ENCODE measurements at places on chromosomes 7 and 10. TPM values are rescaled to one million over a fixed set of nuclear protein-coding genes. Genes with fewer than 3 reads are reported as not detected.

DNA sequence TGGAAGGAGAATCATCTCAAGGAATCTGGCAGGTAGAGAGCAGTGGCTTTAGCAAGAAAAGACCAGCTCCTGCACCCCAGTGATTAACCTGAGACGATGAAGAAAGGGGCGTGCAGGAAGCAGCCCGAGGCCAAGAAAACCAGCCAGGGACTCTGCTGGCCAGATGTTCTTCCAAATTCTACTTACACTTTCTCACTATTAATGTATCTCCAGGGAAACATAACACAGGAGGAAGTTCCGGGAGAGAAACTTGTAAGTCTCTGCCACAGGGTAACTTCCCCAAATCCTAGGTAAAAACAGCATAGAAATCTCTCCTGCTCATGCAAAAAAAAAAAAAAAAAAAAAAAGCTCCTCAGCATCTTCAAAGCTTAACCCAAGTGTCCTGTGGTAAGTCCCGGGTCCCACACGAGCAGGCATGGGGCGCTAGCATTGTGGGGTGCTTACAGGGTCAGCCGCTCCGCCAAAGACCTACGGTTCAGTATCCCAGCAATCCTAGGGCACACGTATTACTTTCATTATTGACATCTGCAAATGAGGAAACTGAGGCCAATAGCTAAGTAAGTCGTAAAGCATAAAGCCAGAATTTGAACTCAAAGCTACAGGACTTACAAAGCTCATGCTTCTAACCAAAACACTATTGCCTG lies 97.2 kb upstream of the GNA12 start:
- DNase-seq = no peak
- no peak overlapping the region for H3K27ac ChIP-seq
- H3K27me3 ChIP-seq = no peaks in the 10 kb centered on the region
- no peaks in the 10 kb centered on the region for H3K4me1 ChIP-seq

- no peak for DNase-seq
- peaks cover 3% of the 10 kb centered on the region for H3K4me1 ChIP-seq
- H3K27ac ChIP-seq = peak overlapping the region; percentile 69
- no peaks in the 10 kb centered on the region for H3K27me3 ChIP-seq
- no peaks in the 10 kb centered on the region for H3K36me3 ChIP-seq
- H3K4me3 ChIP-seq = peak overlapping the region; percentile 85
Observed at GRCh38 chr10:75111907-75112679, 637 bp downstream of the SAMD8 start.

GRCh38 chr10:86747796-86748581 lies 8.4 kb upstream of the BMPR1A start:
- H3K27ac ChIP-seq = no peak overlapping the region
- DNase-seq = no peak
- H3K4me3 ChIP-seq = no peak overlapping the region
- H3K27me3 ChIP-seq = no peaks in the 10 kb centered on the region
- no peaks in the 10 kb centered on the region for H3K36me3 ChIP-seq
- H3K4me1 ChIP-seq = peaks cover 6% of the 10 kb centered on the region

DNA sequence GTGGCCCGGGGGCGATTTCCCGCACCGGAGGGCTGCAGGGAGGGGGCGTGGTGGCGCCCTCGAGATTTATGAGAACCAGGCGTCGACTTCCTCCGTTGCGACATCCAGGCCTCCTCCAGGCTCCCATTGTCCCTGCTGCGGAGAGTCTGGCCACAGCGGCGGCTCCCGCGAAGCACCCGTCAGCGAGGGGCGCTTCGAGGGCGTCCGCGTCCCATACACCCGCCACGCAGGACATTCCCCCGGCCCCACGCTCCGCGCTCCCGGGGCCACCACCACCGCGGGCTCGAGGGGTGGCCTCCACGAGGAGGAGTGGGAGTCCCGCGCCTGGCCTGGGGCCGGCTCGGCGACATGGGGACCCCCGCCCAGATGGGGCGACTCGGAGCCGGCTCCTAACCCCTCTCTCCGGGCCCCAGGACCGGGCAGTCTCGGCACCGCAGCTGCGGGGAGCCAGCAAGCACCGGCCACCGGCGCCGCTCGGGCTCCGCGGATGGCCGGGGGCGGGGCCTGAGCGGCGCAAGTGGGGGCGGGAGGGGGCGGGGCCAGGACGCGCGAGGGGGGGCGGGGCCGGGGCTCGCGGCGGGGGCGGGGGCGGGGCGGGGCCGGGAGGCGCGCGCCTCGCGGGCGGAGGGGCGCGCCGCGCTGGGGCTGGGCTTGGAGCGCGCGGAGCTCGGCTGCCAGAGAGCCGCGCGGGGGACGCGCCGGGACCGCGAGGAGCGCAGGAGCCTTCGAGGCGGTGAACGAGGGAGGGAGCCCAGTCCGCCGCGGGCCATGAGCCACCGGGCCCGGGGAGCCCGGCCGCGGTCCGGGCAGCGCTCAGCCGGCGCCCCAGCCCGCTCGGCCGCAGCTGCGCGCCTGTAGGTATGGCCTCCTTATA lies at the start of gene SH2B2:
SH2B2 (plus strand) TSS at position 632 of the 874 bp plus-strand sequence. CDS start 13,683 bp downstream, outside the sequence.
- DNase-seq = no peak
- peaks cover 3% of the 10 kb centered on the region for H3K27me3 ChIP-seq
- H3K27ac ChIP-seq = no peak within 1 kb of the TSS
- peak within 1 kb of the TSS; percentile 90 for H3K4me3 ChIP-seq
- H3K36me3 ChIP-seq = no peaks in the 10 kb centered on the region

DNA sequence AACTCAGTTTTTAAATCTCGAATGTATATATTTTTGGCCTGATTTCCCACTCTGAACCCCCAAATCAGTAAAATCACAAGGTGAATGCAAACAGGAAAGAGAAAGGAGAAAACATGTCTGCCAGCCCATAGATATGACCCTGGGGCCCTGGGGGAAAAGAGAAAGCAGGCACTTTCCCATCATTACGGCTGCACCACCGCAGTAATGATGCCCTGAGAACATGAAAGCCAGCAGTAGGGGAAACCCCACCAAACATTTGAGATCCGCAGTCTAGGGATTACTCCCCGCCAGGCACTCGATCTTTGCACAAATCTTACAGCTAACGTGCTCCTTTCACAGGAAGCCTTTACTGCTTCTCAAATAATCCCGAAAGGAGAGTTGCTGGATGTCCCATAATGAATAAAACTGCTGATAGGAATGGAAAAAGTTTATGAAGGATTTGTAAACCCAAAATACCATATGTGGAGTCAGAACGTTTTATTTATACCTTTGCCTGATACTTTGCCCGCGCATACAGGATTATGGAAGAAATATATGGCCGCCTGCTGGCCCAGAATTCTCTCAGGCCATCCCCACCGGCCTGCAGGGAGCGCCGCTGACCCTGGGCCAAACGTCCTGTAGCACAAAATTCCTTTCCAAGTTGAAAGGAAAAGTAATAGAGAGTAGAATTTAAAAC lies 180.0 kb upstream of the INHBA start:
- no peak overlapping the region for H3K4me3 ChIP-seq
- no peaks in the 10 kb centered on the region for H3K36me3 ChIP-seq
- no peaks in the 10 kb centered on the region for H3K4me1 ChIP-seq
- no peak overlapping the region for H3K27ac ChIP-seq
- no peak for DNase-seq
- no peaks in the 10 kb centered on the region for H3K27me3 ChIP-seq

- H3K36me3 ChIP-seq = no peaks in the 10 kb centered on the region
- no peaks in the 10 kb centered on the region for H3K4me1 ChIP-seq
- DNase-seq = no peak
- no peak overlapping the region for H3K27ac ChIP-seq
- no peaks in the 10 kb centered on the region for H3K27me3 ChIP-seq
Observed at GRCh38 chr10:114933588-114933987, 4.4 kb upstream of the TRUB1 start.

DNA sequence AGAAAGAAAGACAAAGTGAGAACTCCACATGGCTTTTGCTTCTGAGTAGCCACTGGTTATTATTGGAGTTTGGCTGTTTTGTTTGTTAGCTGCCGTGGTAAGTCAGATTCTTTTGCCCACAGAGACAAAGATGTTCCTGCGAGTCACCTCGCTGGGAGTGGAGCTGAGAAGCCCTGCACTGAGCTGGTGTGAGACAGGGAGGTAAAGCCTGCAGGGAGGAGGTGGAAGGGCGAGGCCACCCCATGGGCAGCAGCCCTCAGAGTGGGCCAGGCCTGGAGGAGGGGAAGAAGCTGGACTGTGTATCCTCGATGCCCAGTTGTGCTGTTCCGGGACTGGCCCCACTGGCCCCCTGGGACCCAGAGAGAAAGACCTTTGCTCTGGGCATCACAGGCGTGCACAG lies 14.3 kb upstream of the NOM1 start:
- H3K27me3 ChIP-seq = no peaks in the 10 kb centered on the region
- peaks cover 3% of the 10 kb centered on the region for H3K4me1 ChIP-seq
- H3K36me3 ChIP-seq = no peaks in the 10 kb centered on the region

TRPV5 gene
- total RNA-seq = not detected

CCM2 gene
- 31.3 TPM for total RNA-seq

Data from H1 (cell line).